Sigmoid colon (tissue), 7 donors: ENCODE measurements at places on chromosomes 5 and 9. TPM values are rescaled to one million over a fixed set of nuclear protein-coding genes. Genes with fewer than 3 reads are reported as not detected.

GABRB2 gene
- 0.28 TPM for total RNA-seq

KCNV2 gene
- not detected for total RNA-seq

LRRC19 gene
- total RNA-seq, result not detected

F2RL1 gene
- 0.27 TPM for total RNA-seq

UGT3A1 gene
- not detected for total RNA-seq

CFAP157 gene
- not detected for total RNA-seq

LECT2 gene
- total RNA-seq, result not detected

PDZD2 gene
- total RNA-seq, result 11.4 TPM

WDR38 gene
- total RNA-seq, result not detected

SLC36A2 gene
- not detected for total RNA-seq

TAF1L gene
- total RNA-seq, result not detected

EPB41L4A gene
- total RNA-seq, result 75.3 TPM

ZNF454 gene
- 2.9 TPM for total RNA-seq

DDX4 gene
- total RNA-seq, result not detected

PCDHGC4 gene
- total RNA-seq, result 7.5 TPM

FCN2 gene
- total RNA-seq, result not detected

FOXI1 gene
- not detected for total RNA-seq

SPINK4 gene
- not detected for total RNA-seq

RMI1 gene
- 3.9 TPM for total RNA-seq

MYO10 gene
- 8.3 TPM for total RNA-seq

RNF224 gene
- not detected for total RNA-seq

COL27A1 gene
- total RNA-seq, result 2.0 TPM

SPAAR gene
- total RNA-seq, result 3.2 TPM

RARS1 gene
- 91.1 TPM for total RNA-seq

CARD6 gene
- 4.1 TPM for total RNA-seq

SPATA6L gene
- 2.0 TPM for total RNA-seq

ZNF366 gene
- 1.8 TPM for total RNA-seq

TEX48 gene
- total RNA-seq, result not detected

PTGS1 gene
- 95.6 TPM for total RNA-seq

SLC4A9 gene
- total RNA-seq, result not detected

TMEM215 gene
- not detected for total RNA-seq
